Stimulated activated CD4-positive, alpha-beta T cell treated with anti-CD3 and anti-CD28 coated beads, Interleukin-15, amount 100 ng/mL, for 1 hour (primary cell): ENCODE measurements at places on chromosomes 6 and 20.

DNA sequence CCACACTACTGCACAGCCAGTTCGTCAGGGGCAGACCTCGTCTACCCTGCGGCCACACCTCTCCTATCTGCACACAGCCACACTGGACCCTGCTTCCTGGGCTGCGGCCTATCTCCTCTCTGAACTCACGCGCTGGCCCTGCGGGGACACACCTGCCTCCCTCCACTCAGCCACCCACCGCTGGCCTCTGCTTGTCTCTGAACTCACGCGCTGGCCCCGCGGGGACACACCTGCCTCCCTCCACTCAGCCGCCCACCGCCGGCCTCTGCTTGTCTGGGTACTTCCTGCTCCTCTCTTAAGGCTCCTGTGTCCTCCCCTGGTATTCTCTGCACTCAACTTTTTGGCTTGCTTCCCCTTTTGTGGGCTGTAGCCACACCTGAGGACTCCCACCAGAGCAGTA lies 52.3 kb downstream of the HUS1B start:
- DNase-seq: no peak

DNA sequence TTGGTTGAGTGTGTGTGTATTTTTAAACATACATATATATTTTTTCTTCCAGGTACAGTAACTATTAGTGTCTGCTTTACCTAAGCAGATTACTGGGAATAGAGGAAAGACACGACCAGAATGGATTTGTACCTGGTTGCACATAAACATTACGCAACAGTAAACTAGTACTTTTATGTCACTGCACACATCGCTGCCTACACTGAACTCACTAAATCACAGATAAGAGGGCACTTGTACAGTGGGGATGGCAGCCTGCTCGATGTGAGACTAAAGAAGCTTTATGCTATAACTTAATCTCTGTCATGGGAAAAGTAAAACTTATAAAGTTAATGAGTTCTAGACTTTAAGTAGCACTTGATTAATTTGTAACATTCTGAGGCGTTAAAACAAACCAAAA lies 89.5 kb upstream of the SIM1 start:
- DNase-seq: no peak

DNA sequence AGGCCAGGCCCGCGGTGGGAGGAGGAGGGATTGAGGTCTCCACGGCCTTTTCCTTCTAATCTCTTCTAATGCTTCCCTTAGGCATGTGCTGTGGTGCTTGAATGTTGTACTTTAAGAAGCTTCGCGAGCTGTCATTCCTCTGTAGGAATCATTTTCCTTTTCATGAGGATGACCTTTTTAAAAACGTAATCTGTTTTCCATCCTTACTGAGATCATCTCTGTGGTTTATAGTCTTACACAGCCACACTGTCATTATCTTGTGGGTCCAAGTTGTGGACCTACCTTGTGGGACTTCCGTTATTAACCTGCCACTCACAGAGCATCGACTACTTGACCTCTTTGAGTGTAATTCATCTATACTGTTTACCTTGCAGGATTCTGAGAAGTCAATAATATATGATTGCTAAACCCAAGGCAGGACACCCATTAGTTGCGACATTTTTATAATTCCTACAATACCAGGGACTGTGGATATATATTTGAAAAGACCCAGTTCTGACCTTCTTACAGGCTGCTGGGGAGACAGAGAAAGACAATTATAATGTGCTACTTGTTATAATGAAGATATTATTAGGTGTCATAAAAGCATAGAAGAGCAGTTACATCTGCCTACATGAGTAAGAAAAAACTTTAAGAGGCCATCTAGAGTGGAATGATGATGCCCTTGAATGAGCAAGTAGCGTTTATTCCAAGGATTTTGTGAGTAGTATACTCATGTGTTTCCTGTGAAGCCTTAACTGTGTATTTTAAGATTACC lies 842 bp downstream of the SLC25A27 start:
- DNase-seq: no peak

DNA sequence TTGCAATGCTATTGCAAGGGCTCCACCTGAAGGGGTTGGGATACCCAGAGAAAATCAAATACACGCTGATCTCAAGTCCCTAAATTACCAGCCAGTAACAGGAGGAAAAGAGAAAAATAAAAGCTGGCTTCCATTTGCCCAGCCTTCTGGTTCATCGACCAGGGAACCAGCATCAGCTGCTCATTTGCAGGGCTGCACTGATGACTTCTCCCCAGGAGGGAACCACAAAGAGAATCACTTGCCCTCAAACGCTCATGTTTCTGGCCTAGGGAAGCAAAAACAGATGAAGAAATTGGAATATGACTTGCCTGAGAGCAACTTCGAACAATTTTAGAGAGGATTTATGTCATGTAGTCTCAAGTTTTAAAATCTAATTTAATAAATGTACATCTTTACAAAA lies 119.7 kb downstream of the SH3BGRL2 start:
- no peak for DNase-seq

- DNase-seq: no peak
Measured at GRCh38 chr6:149373511-149373910, 26.6 kb upstream of the SUMO4 start.

GRCh38 chr6:156872903-156873302 lies 95.7 kb downstream of the ARID1B start:
- DNase-seq: no peak

GRCh38 chr6:150685860-150686259 lies 86.2 kb downstream of the PLEKHG1 start:
- DNase-seq: peak; percentile 20

DNA sequence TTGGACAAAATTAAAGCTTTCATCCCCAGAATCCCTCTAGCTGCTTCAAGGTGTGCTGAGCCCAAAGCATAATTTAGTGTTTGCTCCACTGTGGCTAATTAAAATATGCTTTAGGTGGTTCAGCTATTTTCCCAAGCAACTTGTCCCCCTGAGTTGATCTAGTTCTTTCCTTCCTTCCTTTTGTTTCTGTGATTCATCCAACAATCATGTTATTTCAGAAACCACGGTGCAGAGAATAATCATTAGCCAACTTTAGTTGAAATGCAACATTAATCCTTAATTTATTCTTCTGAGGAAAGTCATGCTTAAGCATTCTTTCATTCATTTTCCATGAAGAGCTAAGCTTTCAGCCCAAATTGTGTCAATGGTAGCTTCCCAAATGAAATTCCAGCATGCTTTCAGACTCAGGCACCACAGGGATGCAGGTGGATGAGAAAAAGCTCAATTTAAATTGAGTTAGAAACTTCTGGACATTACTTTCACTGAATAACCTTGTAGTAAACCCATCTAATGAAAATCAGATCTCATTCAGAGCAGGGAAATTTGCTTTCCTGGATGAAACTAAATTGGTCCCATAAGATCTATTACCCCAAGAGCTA lies 209.0 kb upstream of the NT5E start:
- DNase-seq: no peak

- no peak for DNase-seq
Measured at GRCh38 chr6:131122516-131122915, 12.8 kb upstream of the AKAP7 start.

DNA sequence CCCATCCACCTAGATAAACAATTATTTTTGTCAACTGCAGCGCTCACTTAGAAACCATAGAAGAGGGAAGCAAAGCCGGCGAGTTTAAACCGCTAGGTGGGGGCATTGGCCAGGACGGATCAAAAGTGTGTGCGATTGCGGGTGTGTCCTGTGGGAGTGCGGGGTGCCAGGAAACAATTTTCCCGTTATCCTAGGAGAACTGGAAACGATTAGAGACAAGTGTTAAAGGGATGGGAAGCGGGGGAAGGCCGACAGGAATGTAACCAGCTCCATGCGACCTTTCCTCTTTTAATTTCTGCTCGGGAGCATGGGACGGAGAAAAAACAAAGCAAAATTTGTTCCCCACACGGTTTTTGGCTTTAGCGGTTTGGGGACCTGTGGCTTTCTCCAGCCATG lies 2.8 kb upstream of the HTR1B start:
- no peak for DNase-seq

GRCh38 chr20:4472906-4473305 lies 248.8 kb upstream of the PRND start:
- no peak for DNase-seq

DNA sequence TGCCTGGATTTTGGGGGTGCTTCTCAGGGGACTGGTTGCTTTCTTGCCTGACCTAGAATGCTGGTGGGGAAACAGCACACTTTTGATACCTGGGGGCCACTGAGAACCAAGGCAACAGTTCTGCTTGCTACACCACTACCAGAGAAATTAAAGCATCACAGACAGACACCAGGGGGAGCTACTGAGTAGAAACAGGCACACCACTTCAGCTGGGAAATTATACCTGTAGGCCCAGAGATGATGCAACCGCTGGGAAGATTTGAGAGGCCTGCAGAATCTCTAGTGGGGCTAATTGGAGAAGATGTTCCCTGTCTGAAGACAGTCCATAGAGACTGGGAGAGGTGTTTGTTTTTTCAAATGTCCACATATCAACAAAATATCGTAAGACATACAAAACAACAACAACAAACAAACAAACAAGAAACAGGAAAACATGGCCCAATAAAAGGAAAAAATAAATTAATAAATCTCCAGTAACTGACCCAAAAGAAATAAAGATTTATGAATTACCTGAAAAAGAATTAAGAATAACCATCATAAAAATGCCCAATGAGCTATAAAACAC lies 129.4 kb upstream of the RIN2 start:
- no peak for DNase-seq

GRCh38 chr6:36643977-36644376 lies 34.5 kb upstream of the CDKN1A start:
- DNase-seq: no peak

DNA sequence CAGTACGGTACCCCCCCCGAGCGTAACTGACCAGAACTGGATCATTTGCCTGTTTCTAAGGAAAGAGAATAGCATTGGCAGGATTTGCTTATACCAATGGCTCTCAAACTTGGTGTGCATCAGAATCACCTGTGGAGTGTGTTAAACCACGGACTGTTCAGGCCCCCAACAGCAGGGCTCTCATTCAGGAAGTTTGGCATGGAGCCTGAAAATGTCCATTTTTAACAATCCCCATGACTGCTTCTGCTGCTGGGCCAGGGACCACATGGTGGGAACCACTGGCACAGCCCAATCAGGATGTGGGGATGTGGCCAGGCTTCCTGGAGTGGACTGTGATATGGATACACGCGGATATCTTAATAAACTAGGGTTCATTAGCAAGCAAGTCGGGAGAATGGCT lies 53.9 kb downstream of the GTF2H5 start:
- DNase-seq: no peak

DNA sequence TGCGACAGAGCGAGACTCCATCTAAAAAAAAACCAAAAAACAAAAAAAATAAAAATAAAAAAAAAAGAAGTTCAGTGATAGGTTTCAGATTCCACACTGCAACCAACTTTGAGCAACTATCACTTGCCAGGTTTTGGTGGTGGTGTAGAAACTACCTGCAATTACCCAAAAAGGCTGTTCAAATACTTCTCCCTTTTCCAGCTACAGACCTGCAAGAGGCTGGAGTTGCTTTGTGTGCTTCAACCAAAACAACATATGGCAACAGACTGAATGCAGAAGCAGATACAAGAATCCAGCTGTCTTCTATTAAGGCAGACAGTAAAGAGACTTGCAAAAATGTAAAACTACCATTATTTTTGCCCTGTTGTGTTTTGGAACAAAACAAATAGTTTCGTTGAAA lies 9.3 kb upstream of the BCAS1 start:
- DNase-seq: no peak

GRCh38 chr6:292506-293192 lies 362 bp downstream of the DUSP22 start:
- peak; percentile 63 for DNase-seq

- no peak for DNase-seq
Measured at GRCh38 chr6:129073691-129074395, 190.9 kb downstream of the LAMA2 start.

DNA sequence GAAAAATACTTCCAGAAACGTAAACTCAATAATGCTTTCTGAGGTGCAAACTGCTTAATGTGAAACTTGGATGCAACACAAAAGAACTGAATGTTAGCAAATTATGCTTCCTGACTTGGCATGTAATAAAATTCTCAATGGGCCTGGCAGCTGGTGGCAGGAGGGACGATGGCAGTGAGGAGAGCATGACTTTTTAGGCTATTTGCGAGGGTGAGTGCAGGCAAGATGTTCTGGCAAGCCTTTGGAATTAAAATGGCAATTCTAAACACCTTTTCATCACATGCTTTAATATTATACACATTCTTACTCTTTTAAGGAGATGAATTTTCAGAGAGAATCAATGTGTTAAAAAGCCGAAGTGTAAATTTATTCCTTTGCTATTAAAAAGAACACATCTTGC lies 224.8 kb upstream of the CDH4 start:
- DNase-seq: no peak

DNA sequence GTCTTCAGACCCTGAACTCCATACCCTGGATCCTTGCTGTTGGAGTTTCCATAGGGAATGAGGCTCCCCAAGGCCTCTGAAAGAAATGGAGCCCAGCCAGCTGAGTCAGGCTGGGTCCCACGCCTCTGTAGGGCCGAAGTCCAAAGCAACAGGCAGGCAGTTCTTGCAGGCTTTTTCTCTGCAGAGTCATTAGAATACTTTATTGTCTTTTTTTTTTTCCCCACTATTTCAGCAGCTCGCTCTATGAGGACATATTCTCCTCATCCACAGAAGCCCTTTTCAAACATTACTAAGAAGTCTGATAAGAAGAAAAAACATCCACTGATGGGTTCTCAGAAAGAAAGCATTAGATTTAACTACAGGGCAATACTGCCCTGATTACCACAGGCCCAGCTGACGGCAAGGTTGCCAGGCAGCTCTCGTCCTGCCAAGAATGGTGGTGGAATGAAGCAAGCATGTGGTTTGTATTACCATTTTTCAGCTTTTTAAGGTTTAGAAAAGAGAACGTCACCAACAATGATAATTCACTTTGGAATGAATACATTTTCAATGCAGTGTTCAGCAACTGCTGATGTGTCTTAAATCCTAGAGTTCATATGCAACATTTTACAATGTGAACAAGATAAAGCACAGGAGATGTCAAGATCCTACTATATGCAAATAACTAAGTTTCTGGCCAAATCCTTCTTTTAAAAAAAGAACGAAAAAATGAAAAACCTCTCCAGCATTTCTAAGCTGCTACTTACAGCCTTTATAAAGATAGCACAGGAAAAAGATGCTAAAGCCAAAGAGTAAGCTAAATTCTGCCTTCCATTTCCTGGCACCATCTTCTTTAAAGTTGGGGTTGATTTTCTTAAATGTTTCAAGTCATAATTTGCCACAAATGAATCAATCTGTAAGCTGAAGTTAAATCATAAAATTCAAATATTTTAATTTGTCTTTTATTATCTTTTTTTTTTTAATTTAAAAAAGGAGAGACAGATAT lies 223.6 kb upstream of the CITED2 start:
- DNase-seq: no peak

DNA sequence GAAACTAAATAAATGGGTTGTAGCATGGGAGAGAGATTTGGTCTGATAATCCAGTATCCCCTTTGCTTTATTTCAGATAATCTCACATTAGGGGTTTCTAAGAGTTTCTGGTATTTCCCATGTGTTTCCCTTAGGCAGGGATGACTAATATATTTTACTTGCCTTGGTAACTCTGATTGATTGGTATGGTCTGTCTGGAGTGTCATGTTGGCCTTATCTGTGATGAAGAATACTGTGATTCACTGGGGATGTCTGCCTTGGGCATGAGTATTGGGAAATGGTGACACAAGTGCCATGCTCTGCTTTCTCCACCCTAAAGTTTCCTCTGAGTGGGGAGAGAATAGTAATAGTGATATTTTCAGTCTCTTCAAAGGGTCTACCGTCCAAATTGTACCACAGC lies 10.1 kb downstream of the SLC22A2 start:
- DNase-seq: no peak

GRCh38 chr20:39464238-39464637 lies 502.1 kb downstream of the DHX35 start:
- no peak for DNase-seq

GRCh38 chr6:70709826-70710225 lies 42.1 kb downstream of the SMAP1 start:
- no peak for DNase-seq

- no peak for DNase-seq
Measured at GRCh38 chr6:81340946-81341345, 411.5 kb downstream of the TENT5A start.
